ENCODE measurements at places on chromosomes 11 and 22.
A peak's percentile ranks its signal among the peaks of the same experiment; 100 is the strongest.

GRCh38 chr11:67272327-67273259, 6.3 kb downstream of the GRK2 start:
- DNase-seq: no peak

- DNase-seq: no peak
Measured at GRCh38 chr11:113496026-113496651, 20.9 kb upstream of the DRD2 start.

GRCh38 chr22:30829901-30830550, 135.4 kb downstream of the OSBP2 start:
- peak; percentile 84 for DNase-seq

DNA sequence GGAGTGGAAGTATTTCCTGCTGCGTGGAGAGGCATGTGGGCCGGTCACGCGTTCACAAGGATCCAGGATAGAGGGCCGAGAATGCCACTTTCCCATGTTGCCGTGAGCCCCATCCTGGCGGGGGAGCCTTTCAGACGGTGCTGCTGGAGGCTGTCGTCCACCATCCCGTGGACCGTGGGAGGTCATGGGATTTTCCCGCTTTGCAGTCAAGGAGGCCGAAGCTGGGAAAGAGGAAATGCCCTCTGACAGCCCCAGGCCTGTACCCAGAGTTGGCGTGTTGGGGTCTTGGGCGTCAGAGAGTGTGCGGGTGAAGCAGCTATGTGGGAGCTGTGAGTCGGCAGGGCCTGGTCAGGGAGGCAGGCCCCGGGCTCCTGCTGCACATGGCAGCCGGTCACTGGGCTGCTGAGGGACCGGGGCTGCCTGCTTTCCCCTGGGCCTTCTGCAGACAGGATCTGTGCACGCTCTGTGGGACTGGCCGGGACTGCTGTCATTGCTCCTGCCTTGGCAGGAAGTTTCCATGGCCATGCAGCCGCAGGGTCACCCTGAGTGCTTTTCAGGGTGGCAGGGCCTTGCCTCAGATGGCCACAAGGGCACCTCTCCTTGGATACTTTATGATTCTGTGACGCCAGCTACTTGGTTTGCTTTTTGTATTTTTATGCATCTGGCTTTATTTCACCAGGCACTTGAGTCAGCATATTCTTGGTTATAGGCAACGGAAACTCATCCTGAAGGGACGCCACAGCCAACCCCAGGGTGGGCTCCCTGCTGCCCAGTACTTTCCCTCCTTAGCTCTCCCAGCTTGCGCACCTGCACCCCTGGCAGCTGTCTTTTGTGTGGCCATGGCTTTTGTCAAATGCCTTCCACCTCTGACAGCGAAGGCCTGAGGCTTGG, 52.4 kb downstream of the AP2A2 start:
- DNase-seq: no peak

DNA sequence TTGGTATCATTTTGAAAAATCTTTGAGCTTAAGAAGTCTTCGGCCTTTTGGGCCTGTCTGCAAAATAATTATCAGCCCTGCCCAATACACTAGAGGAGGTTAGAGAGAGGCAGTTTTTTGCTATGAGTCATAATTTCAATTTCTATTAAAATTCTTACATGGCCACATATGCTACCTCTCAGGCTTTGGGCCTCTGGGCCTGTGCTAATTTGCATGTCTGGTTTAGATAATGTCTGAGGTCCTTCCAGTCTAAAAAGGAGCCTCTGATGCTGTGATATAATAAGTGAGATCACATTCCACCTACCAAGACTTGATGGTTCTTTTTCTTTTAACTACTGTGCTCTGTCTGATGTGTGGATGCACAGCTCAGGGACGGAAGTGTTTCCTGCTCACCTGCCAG, 70.8 kb downstream of the KCNJ1 start:
- peak; percentile 61 for DNase-seq

GRCh38 chr22:24141586-24141985, 39.7 kb upstream of the SUSD2 start:
- peak; percentile 34 for DNase-seq

- no peak for DNase-seq
Measured at GRCh38 chr11:57735619-57736298, 5.5 kb upstream of the SELENOH start.

GRCh38 chr11:68667511-68668500, 16.5 kb upstream of the GAL start:
- DNase-seq: no peak

DNA sequence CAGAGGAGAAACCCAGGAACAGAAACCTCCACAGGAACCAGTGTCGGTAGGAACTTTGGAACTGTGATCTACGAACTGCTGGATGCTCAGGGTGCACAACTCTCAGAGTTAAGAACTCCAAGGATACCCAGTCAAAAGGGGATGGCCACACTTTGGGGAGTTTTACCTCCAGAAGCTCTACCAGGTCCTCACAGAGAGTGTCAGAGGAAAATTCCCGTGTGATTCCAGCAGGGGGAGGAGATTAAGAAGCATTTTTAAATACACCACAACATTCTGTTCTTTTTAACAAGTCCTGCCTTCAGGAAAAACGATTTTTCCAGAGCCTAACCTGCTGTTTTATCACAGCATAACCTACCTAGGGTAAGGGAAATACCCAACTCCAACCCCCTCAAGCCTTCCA, 104.0 kb downstream of the SOX6 start:
- no peak for DNase-seq

- DNase-seq: no peak
Measured at GRCh38 chr11:20844630-20845029, 175.2 kb downstream of the NELL1 start.

All from GM03348 (cell line).